GM03348 (cell line): ENCODE measurements at places on chromosomes 1 and 21.

DNA sequence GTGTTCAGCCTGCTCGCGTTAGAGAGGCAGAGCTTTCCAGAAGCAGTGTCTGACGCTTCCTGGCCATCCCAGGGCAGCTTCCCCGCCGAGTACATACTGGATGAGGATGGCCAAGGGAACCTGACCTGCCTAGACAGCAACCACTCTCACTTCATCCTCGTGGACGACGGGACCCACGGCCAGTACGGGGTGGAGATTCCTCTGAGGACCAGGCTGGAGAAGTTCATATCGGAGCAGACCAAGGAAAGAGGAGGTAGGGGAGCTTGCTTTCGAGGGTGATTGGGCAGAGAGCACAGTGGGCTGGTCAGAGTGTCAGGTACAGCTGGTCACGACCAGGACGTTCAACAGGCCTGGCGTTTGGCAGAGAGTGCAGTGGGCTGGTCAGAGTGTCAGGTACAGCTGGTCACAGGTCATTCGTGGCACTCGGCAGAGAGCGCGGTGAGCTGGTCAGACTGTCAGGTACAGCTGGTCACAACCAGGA is 22.4 kb downstream of the TRPM2 start:
- no peak for DNase-seq

DNA sequence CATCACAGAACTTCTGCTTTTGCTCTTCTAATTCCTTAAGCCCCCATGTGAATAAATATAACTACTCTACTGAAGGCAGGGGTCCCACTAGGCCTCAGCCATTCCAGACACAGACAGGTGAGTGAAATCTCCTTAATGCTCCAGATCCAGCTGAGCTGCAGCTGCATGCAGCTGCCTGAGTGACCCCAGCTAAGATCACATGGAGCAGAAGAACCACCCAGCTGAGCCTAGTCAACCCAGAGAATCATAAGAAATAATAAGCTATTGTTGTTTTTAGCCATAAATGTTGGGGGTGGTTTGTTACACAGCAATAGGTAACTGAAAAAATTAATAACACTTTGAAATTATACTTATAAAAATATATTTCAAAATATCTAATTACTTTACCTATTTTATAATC is 220.3 kb downstream of the SIPA1L2 start:
- no peak for DNase-seq

- no peak for DNase-seq
Observed at GRCh38 chr1:52706136-52706670, 8.1 kb upstream of the COA7 start.

- no peak for DNase-seq
Observed at GRCh38 chr1:206144605-206145004, 27.4 kb upstream of the AVPR1B start.

DNA sequence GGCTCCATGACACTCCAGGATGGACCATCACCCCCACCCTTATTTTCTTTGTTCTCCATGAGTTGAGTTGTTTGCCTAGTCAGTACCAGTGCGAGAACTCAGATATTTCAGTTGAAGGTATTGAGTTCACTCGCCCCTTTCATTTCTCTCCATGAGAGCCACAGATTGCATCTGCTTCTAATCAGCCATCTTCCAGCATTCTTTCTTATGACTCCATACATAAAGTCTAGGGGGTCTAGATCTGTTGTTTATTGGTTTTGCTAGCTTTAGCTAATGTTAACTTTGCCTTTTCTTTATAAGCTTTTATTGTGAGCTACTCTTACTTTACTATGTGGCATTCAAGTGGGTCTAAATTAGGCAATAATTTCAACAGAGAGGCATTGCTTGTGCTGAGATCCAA is 71.6 kb upstream of the PDC start:
- DNase-seq = no peak

GRCh38 chr1:85093644-85094043 is 45.3 kb upstream of the MCOLN3 start:
- DNase-seq = no peak

GRCh38 chr1:161864577-161864976 is 98.5 kb downstream of the ATF6 start:
- peak; percentile 24 for DNase-seq

- no peak for DNase-seq
Observed at GRCh38 chr1:51310871-51311613, 19.3 kb downstream of the TTC39A start.

DNA sequence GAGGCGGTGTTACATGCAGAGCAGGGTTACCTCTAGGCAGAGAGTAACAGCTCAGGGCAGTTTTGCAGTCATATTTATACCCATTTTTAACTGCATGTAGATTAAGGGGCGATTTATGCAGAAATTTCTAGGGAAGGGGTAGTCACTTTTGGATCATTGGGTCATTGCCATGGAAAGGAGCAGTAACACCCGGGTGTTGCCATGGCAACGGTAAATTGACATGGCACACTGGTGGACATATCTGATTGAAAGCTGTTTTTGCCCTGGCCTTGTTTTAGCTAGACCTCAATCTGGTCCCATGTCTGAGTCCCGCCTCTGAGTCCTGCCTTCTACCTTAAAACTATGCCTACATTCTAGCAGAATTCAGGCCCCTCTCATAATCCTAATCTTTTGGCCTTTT is 11.8 kb upstream of the USP1 start:
- no peak for DNase-seq

GRCh38 chr1:117405042-117405441 is 37.8 kb downstream of the MAN1A2 start:
- DNase-seq = no peak

DNA sequence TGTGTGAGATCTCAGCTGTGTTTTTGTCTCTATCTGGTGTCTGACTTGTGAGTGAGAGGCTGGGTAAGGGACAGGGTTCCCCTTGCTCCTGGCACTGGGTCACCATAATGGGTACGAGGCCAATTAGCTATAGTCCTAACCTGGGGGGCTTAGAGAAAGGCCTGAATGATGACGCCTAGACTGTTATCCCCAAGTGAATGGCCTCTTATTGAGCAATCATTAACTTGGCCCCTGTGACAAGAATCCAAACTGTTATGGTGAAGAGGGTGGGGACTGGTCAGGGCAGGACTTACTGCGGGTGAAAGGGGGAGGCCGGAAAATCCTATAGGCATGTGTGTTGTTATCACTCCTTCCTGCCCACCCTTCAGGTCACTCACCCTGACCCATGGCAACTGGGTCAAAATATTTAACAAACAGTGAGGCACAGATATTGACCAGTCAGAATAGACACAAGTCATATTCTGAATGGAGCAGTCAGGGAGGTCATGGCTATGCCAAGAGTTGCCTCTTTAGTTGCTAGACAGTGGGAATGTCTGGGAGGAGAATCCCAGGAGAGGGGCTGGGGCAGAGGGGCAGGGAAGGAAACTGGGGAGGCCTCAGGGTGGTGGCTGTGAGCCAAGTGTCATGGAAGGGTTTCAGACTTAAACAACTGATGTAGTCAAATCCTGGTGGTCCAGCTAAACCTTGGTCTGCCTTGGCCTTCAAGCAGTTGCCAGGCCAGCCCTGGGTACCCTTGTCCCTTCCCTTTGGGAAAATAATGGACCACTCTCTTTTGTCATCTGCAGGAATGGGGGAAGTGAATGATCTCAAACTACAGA is 3.2 kb downstream of the NR0B2 start:
- no peak for DNase-seq

- no peak for DNase-seq
Observed at GRCh38 chr1:225493591-225494246, 65.9 kb upstream of the LBR start.

- no peak for DNase-seq
Observed at GRCh38 chr1:116558140-116558549, 12.7 kb downstream of the CD58 start.

- DNase-seq = peak; percentile 3
Observed at GRCh38 chr1:230792691-230793462, 45.7 kb downstream of the CAPN9 start.

DNA sequence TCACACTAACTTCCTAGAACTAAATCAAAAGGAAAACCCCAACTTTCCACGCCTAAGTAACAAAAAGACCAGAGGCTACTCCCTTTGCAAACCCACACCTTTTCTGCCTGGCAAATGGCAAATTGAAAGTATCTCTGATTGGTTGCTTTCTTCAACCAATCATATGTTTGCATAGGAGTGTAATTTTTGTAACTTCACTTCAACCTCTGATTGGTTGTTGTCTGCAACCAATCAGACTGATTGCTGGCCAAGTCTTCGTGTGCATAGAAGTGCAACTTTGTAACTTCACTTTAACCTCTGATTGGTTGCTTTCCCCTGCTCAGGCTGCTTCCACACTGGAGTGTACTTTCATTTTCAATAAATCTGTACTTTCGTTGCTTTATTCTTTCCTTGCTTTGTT is 36.9 kb upstream of the PADI2 start:
- no peak for DNase-seq

GRCh38 chr1:221030990-221031389 is 151.7 kb downstream of the HLX start:
- no peak for DNase-seq

DNA sequence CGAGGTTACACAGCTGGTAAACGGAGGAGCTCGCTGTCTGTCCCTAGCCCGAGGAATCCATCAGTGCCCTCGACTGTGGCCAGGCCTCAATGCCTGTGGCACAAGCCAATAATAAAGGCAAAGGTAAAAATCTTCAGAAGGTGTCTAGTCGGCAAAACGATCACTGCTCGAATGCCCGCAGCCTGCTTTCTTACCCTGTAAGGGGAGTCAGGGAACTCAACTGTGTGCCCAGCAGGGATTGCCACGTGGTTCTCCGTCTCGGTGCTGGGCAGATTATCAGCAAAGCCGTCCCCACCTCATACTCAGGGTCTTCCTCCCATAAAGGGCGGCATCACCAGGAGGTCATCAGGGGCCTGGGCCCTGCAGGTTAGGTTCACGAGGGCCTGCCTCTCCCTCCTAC is 103.4 kb downstream of the PAX7 start:
- no peak for DNase-seq

- no peak for DNase-seq
Observed at GRCh38 chr1:3671371-3672180, 19.3 kb downstream of the TP73 start.

DNA sequence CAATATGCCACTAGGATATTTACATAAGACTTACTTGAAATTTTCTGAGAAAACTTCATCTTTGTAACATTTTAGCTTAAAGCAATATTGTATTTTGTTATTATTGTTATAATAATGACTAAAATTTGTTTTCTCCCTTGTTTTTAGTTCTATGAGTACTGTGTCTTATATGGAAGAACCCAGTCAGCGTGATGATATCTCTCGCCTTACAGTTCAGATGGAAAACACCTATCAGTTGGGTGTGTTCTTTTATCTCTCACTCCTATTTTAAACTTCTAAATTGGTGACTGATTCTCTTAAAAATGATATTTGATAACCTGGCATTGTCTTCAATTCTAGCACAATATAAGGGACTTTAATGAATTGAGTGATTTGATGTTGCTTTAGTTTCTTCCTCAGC is 18.0 kb downstream of the DYNLT5 start:
- no peak for DNase-seq

- peak; percentile 60 for DNase-seq
Observed at GRCh38 chr1:25688390-25689119, 72.0 kb downstream of the MAN1C1 start.

GRCh38 chr1:69148731-69149130 is 419.0 kb upstream of the LRRC7 start:
- DNase-seq = no peak

GRCh38 chr1:207088161-207088560 is 499 bp upstream of the C4BPB start:
- no peak for DNase-seq

- no peak for DNase-seq
Observed at GRCh38 chr1:206654828-206655227, 19.5 kb downstream of the DYRK3 start.

DNA sequence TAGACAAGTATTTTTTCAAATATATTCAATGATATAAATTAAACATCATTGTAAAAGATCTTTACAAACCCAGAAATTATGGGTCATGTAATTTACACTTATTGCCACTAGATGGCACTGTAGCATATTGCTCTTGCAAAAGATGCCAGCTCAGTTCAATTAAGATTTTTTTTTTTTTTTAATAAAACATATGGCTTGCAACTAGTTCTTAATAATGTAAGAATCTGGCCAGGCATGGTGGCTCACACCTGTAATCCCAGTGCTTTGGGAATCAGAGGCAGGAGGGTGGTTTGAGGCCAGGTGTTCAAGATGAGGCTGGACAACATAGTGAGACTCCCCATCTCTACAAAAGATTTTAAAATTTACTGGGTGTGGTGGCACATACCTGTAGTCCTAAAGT is 49.4 kb upstream of the DESI2 start:
- DNase-seq = peak; percentile 52

- no peak for DNase-seq
Observed at GRCh38 chr1:82366689-82367088, 566.0 kb downstream of the ADGRL2 start.

- peak; percentile 68 for DNase-seq
Observed at GRCh38 chr1:23751050-23751814, 8.0 kb downstream of the ELOA start.

DNA sequence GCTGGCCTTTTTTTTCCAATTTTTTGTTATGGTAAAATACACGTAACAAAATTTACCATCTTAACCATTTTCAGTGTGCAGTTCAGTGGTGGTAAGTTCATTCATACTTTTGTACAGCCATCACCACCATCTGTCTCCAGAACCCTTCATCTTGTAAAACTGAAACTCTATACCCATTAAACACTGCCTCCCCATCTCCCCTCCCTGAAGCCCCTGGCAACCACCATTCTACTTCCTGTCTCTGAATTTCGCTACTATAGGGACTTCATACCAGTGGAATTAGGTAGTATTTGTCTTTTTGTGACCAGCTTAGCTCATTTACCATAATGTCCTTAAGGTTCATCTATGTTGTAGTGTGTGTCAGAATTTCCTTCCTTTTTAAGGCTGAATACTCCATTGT is 8.7 kb downstream of the PKNOX1 start:
- no peak for DNase-seq

GRCh38 chr1:245234217-245235081 is 79.7 kb downstream of the KIF26B start:
- DNase-seq = no peak

GRCh38 chr1:155136748-155137147 is 1.1 kb downstream of the SLC50A1 start:
- no peak for DNase-seq

GRCh38 chr1:61334718-61335589 is 252.6 kb downstream of the NFIA start:
- no peak for DNase-seq

DNA sequence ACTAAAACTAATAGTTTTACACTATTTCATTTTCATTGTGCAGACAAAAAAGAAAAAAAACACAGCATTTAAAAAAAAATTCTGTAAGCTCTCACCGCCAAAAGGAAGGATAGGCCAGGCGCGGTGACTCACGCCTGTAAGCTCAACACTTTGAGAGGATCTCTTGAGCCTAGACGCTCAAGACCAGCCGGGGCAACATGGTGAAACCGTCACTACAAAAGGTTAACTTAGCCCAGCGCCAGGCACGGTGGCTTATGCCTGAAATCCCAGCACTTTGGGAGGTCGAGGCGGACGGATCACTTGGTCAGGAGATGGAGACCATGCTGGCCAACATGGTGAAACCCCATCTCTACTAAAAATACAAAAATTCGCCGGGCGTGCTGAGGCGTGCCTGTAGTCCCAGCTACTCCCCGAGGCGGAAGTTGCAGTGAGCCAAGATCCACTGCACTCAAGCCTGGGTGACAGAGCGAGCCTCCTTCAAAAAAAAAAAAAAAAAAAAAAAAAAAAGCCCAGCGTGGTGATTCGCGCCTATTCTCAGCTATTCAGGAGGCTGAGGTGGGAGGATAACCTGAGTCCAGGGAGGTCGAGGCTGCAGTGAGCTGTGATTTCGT is 14.3 kb upstream of the SPEN start:
- DNase-seq = peak; percentile 52
